Stimulated activated CD8-positive, alpha-beta memory T cell treated with anti-CD3 and anti-CD28 coated beads, Interleukin-15, amount 100 ng/mL, for 1 hour (primary cell): ENCODE measurements at places on chromosomes 16 and 17.

DNA sequence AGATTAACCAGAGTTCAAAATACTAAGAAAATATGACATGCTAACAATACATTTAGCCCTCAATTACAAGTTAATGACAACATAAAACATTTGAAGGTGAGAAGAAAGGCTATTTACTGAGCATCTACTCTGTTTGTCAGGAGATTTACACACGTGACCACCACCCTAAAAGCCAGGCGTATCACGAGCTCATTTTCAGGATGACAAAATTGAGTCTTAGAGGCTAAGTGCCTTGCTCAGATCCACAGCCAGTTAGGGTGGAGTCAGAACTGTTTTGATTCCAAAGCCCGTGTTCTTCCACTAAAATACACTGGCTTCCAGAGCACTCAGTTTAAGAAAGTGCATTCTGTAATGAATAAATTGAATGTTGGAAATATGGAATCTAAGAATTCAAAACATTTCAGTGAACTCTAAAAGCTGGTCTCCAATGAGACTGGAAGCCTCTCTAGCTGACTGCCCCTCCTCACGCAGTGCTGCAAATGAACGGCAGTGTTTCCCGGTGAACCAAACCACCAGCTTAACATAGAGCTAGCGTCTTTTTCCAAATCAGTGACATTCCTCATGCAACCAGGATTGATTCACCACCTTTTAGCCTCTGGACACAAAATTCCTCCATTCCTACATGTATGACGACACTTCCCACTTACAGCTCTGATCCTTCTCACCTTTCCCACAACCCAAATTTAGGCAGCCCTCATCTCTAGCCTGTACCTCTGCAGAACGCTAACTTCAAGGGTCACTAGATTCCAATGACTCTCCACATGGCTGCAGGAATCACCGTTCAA lies 5.9 kb downstream of the ZDHHC7 start:
- no peak for DNase-seq

GRCh38 chr17:16442141-16442540 lies 26.8 kb downstream of the TRPV2 start:
- no peak for DNase-seq

- no peak for DNase-seq
Measured at GRCh38 chr16:78443542-78444364, 344.3 kb downstream of the WWOX start.

DNA sequence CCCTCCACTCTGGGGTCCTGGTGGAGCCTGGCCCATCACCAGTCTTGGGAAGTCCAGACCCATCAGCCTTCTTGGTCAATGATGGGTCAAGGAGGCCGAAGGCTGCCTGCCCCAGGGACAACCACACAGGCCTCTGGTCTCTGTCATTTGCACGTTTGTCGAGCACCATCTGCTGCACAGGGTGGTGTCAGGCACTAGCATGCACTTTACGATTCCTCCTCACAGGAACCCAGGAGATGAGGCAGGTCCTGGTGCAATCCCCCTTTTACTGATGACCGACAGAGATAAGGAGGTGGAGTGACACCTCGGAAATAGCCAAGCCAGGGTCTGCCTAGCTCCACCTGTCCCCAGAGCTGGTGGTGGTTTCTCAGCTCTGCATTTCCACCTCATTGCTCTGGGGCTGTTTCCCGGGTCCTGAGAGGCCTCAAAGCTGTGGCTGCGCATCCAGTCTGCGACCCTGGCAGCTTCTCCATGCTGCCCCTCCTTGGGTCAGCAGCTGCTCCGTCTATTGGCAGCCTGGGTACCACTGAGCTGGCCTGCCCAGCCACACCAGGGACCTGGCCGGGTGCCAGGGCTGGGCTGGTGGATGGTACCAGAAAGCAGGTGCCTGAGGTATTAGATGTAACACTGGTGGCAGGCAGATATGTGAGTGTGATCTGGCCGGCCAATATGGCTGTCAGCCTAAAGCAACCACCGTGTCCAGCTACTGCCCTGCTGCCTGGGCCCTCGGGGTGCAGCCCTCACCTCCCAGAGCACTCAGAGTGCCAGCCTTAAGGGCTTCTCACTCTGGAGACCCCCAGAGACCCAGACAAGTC lies 10.0 kb downstream of the MMP15 start:
- no peak for DNase-seq

DNA sequence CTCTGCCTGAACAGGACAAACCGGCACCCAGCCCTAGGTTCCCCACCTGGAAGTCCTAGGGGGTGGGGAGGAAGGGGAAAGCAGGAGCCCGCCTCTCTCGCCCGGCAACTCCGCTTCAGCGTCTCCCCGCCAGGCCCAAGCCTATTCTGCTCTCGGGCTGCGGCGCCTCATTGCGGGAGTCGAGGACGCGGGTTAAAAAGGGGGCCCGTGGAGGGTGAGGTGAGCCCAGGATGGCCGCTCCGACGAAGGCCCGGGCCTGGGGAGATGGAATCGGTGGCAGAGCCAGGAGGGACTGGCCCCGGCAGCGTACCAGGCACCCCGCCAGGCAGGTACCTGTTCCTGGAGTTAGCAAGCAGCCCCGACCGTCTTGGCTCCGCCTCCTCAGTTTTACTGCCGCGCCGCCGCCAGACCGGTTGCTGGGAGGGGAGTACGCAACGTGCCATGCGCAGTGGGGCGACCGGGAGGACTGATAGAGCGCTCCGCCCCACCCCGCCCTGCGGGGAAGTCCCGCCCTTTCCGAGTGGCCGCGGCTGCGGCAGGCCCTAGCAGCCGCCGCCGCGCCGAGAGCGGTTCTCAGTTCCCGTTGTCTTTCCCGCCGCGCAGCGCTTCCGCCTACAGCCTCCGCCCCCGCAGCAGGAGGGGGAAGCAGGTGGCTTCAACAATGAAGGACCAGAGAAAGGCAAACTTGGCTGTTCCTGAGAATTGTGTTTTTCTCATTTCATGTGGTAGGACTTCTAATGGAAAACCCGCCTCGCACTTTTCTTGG lies at the start of gene STRADA:
TSS of gene STRADA (minus strand) at position 392 of the 766 bp plus-strand sequence. CDS start 13,430 bp downstream, outside the sequence.
- DNase-seq = peak; percentile 97

GRCh38 chr16:70152578-70153302 lies 20.8 kb upstream of the CLEC18C start:
- no peak for DNase-seq

- no peak for DNase-seq
Measured at GRCh38 chr17:50035421-50035879, 20.5 kb upstream of the ITGA3 start.

DNA sequence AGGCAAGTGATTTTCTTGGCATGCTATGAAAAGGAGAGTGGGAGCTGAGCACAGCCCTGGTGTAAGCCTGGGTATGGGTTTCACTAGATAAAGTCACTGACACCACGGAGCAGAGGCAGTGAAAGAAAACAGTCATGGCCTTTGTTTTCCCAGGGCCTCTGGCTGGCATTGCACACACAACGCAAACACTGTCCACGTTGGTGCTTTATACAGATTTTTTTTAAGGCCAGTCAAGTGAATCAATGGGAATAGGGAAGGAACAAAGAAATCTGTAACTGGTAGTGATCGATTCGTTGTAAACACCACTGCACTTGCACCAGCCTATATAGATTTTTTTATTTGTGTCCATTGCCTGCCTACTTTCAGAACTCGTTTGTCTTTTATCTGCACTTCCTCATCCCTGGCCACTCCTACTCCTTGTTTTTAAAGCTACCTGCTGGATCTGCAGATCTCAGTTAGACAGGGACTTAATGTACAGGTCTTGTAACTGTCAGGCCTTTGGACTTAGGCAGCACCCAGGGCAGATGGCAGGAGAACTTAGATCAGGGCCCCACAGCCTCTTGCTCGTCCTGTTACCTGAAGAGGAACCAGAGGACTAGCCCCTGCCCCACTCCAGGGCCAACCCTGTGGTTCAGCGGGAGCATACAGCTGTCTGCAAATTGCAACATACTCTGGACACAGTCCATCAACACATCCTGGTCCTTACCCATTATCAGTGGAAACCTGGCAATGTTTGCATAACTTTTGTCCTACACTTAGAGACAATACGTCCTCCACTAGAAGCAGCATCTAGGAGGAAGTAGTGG lies 10.6 kb upstream of the TMIGD1 start:
- no peak for DNase-seq

- no peak for DNase-seq
Measured at GRCh38 chr16:17632667-17633066, 161.9 kb upstream of the XYLT1 start.

- no peak for DNase-seq
Measured at GRCh38 chr17:38715216-38715943, 10.3 kb downstream of the MLLT6 start.

DNA sequence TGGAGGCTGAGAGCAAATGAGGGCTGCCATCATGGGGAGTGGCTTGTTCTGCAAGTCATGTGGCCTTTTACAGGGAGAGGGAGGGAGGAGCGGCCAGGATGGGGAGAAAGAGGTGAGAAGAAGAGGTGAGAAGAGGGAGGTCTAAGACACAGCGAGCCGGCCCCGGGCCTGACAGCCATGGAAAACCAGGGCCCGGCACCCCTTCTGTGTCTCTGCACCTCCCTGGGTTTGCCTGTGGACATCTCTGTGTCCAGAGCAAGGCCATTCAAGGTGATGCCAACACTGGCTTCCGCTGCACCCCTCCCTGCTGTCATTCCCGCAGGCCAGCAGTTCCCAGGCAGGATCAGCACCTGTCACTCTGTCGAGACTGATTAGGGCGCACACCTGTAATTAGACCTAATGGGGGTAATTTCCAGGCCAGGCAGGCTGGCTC lies 75.6 kb downstream of the MGAT5B start:
- DNase-seq = no peak

DNA sequence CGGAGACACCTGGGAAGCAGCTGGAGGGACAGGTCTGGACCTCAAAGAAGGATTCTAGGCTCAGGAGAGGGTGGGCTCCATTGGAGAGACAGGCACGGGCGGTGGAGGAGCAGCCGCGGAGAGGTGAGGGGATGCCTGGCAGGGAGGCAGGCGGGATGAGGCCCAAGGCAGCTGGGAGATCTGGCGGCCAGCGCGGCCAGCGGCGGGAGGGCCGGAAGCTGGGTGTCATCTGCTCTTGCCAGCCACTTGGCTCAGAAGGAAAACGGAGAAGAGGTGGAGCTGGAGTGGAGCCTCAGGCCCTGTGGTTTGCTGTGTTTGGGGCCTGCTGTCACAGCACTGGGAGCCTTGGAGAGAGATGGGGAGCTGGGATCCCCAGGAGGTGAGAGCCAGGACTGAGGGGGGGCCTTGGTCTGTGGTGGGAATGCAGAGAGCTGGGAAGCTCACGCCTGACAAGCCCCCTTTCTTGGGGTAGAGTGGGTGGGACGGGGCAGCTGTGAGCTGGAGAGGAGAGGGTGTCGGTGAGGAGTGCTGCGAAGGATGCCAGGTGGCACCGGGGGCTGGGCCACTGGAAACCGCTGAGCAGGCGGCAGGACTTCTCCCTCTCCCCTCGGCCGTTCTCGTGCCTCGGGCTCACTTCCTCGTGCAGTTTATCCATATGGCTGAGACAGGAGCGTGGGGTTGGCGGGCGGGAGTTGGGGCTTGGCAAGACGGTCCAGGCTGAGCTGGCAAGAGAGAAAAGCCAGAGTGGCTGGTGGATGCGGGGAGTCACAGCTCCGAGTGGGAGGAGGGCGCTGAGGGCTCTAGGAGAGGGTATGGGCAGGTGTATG lies 8.0 kb downstream of the TBC1D24 start:
- DNase-seq = no peak

- DNase-seq = no peak
Measured at GRCh38 chr17:49511810-49512209, 16.7 kb downstream of the NGFR start.

DNA sequence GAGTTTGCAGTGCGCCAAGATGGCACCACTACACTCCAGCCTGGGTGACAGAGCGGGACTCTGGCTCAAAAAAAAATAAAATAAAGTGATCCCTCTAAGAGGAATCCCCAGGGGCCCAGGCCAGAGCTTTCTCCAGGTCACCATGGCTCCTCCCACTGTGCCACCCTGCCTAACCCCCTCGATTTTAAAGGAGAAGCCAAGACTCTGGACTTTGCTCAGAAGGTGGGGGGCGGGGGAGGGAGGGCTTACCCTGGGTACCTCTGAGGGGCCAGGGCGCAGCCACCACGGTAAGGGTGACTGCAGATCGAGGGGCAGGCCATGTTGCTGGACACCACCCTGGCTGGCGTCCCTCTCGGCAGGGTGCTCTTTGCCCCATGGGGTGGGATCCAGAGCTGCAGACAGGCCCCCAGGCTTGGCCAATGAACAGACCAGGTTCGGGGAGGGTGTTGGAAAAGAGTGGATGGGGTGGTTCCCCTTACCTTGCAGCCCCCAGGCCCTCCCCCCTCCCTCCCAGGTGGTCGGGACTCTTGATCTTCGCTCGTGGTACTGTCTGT lies 455 bp upstream of the GRB7 start:
- no peak for DNase-seq

- no peak for DNase-seq
Measured at GRCh38 chr16:56191156-56191815, at the start of gene GNAO1. TSS of gene GNAO1 (plus strand) at chr16:56191489. CDS start at chr16:56192236, 747 bp downstream.

DNA sequence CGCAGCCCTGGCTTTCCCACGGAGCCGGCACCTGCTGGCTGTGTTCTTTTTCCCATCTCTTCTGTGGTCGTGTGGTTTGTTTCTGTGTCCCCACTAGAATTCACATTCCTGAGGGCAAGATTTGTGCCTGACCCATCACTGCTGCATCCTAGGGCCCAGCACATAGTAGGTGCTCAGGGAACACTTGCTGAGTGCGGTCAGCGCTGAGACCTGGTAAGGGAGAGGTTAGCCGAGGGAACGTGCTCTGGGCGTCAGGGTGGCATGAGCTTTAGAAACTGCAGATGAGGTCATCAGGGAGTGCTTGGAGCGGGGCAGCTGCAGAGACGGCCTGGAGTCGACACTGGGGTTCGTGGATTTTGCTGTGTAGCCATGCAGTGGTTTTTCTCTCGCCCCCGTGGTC lies 5.9 kb downstream of the DEF8 start:
- DNase-seq = no peak

DNA sequence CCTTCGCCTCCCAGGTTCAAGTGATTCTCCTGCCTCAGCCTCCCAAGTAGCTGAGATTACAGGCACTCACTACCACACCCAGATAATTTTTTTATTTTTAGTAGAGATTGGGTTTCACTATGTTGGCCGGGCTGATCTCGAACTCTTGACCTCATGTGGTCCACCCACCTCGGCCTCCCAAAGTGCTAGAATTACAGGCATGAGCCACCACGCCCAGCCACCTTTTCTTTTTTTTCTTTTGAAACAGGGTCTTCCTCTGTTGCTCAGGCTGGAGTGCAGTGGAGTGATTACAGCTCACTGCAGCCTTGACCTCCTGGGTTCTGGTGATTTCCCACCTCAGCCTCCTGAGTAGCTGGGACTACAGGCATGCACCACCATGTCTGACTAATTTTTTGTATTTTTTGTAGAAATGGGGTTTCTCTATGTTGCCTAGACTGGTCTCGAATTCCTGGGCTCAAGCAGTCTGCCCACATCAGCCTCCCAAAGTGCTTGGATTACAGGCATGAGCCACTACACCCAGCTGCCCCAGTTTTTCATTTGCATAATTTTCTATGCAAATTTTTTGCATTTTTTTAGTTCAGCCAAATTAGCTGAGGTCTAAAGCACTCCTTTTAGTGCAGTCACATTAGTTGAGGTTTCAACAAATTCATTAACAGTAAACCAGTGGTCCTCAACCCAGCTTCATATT lies 11.3 kb downstream of the WWP2 start:
- no peak for DNase-seq

- no peak for DNase-seq
Measured at GRCh38 chr17:64964796-64965195, 45.5 kb upstream of the LRRC37A3 start.

- no peak for DNase-seq
Measured at GRCh38 chr17:43033948-43034881, 9.2 kb downstream of the RND2 start.

GRCh38 chr16:17370223-17370707 lies 100.5 kb downstream of the XYLT1 start:
- no peak for DNase-seq

GRCh38 chr17:34886831-34887230 lies 74.4 kb downstream of the CCT6B start:
- no peak for DNase-seq

GRCh38 chr16:89152831-89153700 lies 18.5 kb upstream of the CDH15 start:
- no peak for DNase-seq

- DNase-seq = no peak
Measured at GRCh38 chr16:371515-372301, 1.4 kb upstream of the MRPL28 start.
